ENCODE measurements at places on chromosomes 7 and 10.

DNA sequence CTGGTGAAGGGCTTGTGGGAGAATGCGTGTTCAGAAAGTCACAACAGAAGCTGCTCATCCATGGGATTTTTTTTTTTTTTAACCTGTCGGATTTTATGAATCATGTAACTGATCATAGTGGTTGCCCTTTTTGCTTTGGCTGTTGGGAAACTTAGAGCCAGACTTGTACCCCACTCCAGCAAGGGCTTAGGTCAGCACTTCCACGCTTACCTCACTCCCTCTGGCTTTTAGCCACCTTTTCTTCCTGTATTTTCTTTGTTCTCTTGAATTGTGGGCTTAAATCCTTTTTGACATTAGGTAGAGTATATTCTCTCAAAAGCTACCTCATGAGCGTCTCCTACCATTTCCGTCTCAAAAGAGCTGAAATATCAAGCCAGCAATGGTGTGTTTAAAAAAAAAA is 113.6 kb upstream of the BTBD16 start:
- DNase-seq: no peak

DNA sequence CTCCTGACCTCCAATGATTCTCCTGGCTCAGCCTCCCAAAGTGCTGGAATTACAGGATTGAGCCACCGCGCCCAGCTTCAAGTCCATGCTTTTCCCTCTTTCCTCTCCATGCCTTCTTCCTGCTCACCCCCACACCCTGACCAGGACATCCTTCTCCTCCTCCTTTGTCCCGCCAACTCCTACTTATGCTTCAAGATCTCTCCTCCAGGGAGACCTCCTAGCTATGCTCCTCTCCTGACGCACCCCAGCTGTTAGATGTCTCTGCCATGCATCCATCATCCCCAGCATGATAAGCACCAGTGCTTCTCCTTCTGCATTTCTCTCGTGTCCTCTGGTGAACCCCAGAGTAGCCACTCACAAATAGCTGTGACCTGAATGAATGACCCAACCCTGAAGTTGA is 21.1 kb downstream of the SRRM3 start:
- DNase-seq: no peak

- no peak for DNase-seq
These were observed 176.4 kb downstream of the XPNPEP1 start for GRCh38 chr10:109746861-109747260.

DNA sequence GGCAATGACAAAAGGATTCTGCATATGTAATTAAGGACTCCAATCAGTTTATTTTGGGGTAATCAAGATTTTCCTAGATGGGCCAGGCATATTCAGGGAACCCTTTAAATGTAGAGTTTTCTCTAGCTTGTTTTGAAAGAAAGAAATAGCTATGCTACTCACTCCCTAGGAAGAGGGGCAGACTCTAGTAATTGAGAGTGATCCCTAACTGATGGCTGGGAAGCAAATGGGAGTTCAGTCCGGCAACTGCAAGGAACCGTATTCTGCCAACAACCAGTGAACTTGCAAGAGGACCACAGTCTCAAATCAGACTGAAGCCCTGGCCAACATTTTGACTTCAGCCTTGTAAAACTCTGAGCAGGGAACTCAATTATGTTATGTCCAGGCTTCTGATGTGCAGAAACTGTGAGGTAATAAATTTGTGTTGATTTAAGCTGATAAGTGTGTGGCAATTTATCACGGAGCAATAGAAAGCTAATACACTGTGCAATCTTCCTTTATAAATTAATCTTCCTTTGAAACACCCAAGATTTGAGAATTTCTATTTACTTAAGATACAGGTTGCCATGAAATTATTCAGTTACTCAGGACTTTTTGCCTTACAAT is 14.0 kb downstream of the AOAH start:
- no peak for DNase-seq

DNA sequence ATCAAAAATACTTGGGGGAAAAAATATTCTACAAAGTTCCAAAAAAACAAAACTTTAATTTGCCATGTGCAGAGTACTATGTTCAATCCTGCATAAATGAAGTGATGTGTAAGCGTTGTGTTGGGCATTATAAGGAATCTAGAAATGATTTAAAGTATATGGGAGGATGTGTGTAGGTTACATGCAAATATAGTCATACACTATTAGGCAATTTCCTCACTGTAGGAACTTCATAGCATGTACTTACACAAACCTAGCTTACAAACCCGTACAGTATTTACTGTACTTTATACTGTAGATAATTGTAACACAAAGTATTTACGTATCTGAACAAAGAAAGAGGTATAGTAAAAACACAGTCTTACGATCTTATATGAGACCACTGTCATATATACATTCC is 72.3 kb downstream of the NRBF2 start:
- no peak for DNase-seq

- DNase-seq: no peak
These were observed 4.6 kb downstream of the ASB4 start for GRCh38 chr7:95490231-95490762.

DNA sequence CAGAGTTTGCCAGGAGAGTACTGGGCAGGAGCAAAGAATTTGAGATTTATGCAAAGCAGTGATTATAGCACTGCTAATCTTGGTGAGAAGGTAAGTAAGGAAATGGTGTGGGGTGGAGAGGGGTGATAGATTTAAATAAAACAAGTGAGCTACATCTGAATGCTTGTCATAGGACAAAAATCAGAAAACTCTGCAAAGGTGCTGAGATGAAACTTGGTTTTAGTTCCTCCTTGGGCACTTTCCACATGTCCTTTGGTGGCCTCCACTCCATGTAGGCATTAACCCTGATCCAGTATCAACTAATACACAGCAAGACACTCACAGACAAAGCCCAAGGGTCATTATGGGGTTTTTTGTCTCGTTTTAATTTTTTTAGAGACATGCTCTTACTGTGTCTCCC is 25.7 kb upstream of the FAM107B start:
- no peak for DNase-seq

DNA sequence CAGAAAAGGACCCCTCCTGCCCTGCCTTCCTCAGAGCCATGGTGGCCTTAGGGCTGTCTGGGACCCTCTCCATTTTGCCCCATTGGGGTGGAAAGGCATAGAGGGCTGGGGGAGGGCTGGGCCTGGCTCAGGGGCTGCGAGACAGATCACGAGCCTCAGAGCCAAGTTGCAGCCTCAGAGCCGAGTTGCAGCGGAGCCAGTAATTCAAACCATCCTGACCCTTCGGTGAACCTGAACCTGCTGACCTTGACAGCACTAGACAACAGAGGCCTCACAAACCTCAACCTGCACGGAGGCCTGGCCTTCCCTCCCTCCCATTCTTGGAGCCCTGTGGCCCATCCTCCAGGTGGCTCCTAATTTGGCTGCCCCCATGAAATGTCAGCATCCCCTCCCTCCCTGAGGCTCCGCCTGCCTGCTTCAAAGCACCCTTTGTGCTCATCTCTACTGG is 45.4 kb downstream of the PAX2 start:
- no peak for DNase-seq

DNA sequence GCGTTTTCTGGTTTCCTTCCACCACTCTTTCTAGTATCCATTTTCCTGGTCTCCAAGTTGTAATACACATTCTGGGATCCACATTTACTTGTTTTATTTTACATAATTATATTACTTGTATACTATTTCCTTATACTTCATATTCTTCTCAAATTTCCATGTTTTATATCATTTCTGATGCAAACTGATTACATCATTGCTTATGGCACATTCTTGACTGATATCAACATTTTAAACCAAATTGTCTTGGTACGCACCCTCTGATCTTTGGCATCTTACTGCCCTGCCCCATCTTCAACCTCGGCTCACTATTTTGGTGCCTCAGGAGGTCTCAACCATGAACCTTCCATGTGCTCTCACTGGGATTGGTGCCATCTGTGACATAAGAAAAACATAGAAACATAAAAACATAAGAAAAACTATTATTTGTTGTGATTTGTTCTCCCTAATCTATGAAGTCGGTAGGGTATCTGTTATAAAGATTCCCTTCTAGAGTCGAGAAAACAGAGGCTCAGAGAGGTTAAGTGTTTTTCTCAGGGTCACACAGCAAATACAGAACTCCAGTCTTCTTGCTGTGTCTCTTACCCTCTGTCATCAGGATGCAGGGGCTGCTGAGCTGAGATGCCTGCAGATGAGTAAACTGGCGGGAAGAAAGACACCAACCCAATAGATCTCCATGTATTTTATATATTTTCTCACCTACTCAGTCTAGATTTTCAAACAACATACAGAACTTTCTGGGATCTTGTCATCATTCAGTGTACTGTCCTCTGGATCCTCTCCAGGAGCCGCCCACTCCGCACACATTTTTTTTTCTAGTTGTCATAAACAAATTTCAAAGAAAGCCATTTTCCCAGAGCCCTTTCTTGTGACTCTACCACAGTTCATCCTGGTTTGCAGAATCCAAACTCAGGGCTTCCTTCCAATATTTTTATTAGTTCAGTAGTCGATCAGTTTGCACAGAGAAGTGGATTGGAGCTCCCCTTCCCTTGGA is 79.5 kb downstream of the PARP12 start:
- no peak for DNase-seq

DNA sequence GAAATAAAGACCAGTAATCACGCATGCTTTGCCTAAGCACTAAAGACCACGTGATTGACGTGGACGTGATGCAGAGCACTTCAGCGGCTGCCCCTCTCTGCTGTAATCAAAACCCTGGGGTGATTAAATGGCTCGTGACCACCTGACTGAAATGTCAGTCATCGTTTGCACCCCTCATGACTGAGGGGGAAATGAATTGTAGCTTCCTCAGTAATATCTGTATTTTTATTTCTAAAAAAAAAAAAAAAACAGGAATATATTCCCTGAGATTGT is 148.1 kb upstream of the RSU1 start:
- DNase-seq: no peak

- DNase-seq: no peak
These were observed 42.4 kb upstream of the DDC start for GRCh38 chr7:50607524-50608125.

GRCh38 chr10:77700086-77700485 is 62.5 kb upstream of the KCNMA1 start:
- DNase-seq: no peak

- no peak for DNase-seq
These were observed 118.5 kb upstream of the TMEM106B start for GRCh38 chr7:12092499-12093130.

GRCh38 chr10:122878799-122879338 is 512 bp downstream of the FAM24B start:
- no peak for DNase-seq

- no peak for DNase-seq
These were observed 258.6 kb downstream of the BMPER start for GRCh38 chr7:34163956-34164355.

GRCh38 chr7:141710301-141710700 is 2.1 kb downstream of the WEE2 start:
- DNase-seq: no peak

DNA sequence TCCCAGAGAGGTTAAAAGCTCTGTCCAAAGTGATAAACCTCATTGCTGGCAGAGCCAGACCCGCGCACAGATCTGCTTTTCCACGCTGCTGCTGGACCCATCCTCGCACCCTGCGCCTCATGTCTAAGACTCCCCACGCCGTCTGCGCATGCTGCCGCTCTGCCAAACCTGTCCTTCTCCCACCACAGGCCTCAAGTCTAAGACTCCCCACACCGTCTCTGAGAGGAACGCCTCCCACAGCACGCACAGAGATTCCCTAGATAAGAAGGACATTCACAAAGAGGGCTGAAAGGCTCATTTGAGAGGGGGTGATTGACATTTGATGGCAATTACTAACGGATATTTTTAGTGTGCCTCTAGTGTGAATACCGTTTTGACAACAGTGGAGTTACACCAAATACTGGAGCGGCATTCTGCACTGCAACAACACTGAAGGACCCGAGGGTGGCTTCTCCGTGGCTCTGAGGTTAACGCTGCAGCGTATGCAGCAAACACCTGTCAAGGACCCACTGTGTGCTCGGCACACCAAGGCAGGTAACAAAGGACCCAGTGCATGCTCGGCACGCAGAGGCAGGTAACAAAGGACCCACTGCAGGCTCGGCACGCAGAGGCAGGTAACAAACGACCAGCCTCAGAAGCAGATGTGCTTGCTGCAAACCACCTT is 231.4 kb downstream of the DNAJB6 start:
- DNase-seq: no peak

- no peak for DNase-seq
These were observed 2.0 kb upstream of the CLEC2L start for GRCh38 chr7:139521439-139521838.

DNA sequence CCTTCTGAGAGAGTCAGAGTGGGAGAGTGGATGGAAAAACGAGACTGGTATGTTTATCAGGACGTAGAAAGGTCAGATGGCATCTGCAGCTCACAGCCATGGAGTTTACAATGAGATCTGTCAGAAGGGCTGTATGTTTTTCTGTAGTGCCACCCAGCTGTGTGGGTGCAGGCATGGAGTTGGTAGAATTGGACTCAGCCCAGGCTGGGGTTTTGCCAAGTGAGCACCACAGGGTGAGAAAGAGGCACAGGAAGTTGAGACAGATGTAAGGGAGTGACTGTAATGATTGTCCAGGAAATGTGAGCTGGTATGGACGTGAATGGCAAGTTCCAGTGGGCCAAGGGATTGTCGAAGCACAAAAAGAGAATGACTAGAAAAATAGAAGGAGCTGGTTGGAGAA is 9.1 kb upstream of the ZYX start:
- DNase-seq: no peak

DNA sequence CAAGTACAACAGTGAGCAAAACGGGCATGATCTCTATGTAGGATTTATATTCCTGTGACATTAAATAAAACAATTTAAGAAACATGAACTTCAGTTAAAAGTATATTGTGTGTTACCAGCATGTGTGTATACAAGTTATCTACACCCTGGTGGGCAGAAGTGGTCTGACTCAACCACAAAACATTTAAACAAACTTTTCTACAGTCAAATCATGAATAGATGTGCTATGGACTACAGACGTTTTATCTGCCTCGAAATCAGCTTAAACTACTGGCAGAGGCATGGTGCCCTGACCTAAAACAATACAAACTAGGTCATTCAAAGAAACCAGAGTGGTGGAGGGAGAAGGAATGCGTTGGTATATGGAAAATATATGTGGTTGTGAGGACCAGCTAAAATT is 3.6 kb downstream of the ARL3 start:
- no peak for DNase-seq

GRCh38 chr10:10946801-10947200 is 70.9 kb upstream of the CELF2 start:
- no peak for DNase-seq

GRCh38 chr7:107874111-107874510 is 16.9 kb upstream of the DLD start:
- no peak for DNase-seq

- peak; percentile 68 for DNase-seq
These were observed 27.6 kb upstream of the MKRN1 start for GRCh38 chr7:140506788-140507464.

- DNase-seq: no peak
These were observed 26.7 kb downstream of the CYCS start for GRCh38 chr7:25098096-25099046.

GRCh38 chr7:80107278-80107677 is 27.4 kb upstream of the GNAI1 start:
- DNase-seq: no peak

DNA sequence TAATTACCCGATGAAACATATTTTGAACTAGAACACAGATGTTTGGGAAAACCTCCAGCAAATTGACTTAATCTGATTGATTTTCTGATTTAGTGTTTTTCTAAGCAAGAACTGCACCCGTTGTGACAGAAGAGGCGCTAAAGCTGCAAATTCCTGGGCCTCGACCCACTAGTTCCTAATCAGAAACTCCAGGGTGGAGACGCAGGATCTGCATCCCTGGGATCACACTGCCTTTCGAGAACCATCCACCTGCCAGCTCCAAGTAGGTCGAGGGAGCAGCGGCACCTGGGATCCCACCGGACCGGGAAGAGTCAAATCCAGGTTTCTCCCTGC is 136.8 kb upstream of the CDCA7L start:
- DNase-seq: no peak

Measured in AG04449 (cell line).